Transverse colon (tissue), 4 donors: ENCODE measurements at places on chromosomes 4 and X. TPM values are rescaled to one million over a fixed set of nuclear protein-coding genes. Genes with fewer than 3 reads are reported as not detected.

The TMEM255A gene
- 1.2 TPM for total RNA-seq

DNA sequence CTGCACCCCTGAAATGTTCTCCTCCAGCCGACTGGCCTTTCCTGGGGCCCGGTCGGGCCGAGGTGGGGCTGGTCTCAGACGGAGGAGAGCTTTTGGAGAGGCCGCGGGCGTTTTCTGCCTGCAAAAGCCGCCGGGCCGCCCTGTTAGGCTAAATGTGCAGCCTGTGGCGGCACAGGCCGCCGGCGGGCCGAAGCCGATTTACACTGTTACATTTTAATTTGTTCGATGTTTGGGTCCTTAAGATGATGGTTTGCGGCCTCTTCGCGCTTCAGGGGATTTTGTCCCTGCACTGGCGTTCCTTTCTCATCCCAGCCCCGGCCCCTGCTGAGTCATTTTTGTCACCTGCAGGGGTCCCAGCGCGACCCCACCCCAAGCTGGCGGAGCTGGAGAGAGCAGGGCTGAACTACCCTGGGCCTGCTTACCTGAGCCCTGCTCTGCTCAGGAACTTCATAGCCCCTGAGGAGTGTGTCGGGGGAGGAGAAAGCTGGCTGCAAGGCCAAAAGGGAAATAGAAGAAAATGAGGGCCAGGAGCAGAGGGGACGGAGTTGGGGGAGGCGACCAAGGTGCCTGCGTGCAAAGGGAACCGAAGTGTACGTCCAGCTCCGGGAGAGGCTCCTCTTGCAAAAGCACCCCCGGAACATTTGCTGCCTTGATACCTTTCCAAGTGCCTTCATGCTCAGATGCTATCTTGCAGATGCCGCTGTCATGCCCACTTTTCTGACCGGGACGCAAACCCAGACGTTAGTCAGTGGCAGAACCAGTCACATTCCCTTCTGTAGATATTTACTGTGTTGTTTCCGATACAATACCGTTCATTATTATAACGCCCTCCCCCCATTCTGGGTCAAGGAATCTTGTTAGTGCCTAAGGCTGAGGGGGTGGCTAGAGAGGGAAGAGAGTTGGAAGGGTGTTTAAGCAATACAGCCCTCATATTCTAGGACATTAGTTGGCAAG lies 977 bp upstream of the RBBP7 start:
- no peak for DNase-seq

- DNase-seq: no peak
Observed at GRCh38 chr4:94527556-94528233, 76.0 kb downstream of the PDLIM5 start.

The USP17L5 gene
- not detected for total RNA-seq

GRCh38 chr4:11049001-11049400 lies 364.4 kb upstream of the CLNK start:
- DNase-seq: no peak

- DNase-seq: no peak
Observed at GRCh38 chr4:4320951-4321714, 31.1 kb downstream of the ZBTB49 start.

DNA sequence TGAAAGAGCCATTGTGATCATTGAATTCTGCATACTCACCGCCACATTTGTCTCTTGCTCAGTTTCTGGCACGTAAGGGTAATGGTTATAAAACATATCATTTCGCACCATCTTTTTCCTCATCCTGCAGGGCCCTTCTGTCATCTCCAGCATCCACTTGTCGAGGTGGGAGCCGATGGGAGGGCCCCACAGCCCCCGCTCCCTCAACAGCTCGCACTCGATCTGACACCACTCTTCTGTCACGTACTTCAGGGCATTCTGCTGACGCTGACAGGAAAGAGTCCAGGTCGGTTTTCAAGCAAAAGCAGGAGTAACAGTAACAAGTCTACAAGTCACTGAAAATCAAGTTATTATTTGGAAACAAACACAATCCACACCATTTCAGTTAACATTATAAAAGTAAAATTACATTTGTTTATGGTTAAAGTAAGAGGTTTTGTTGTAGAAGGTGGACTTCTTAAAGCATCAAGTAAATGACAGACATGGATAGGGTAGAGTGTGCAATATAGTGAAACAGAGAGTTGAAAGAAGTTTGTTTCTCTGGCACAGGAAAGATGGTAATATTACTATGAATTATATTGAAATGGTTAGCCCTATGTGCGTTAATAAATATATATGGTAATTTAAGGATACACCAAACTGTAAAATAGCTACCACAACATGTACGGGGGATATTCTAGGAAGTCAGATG lies 150.6 kb downstream of the CDS1 start:
- DNase-seq: no peak

The MAP7D2 gene
- total RNA-seq: not detected

GRCh38 chrX:150731795-150732194 lies 38.6 kb downstream of the MTMR1 start:
- DNase-seq: no peak

DNA sequence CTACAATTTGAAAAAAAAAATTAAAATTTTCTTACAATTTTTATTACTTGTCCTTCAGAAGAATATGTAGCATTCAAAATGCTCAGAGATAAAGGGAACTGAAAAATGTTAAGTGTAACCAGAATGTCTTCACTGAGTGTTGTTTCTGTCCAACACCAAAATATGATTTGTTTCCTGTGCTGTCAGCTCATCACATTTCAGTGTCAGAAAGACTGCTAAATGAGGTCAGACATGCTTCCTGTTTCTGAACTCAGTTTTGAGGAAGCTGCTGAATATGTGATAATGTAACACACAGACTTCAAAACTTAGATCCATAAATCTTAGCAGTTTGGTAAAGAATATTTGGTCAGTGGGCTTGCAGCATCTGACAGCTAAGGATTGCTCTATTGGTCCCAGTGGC lies 1849.7 kb downstream of the PCDH7 start:
- no peak for DNase-seq

The MAGEA8 gene
- total RNA-seq: not detected

GRCh38 chrX:42754115-42754514 lies 23.8 kb downstream of the PPP1R2C start:
- no peak for DNase-seq

The RAI2 gene
- 16.5 TPM for total RNA-seq

GRCh38 chr4:762211-763190 lies 56.9 kb downstream of the PCGF3 start:
- no peak for DNase-seq

DNA sequence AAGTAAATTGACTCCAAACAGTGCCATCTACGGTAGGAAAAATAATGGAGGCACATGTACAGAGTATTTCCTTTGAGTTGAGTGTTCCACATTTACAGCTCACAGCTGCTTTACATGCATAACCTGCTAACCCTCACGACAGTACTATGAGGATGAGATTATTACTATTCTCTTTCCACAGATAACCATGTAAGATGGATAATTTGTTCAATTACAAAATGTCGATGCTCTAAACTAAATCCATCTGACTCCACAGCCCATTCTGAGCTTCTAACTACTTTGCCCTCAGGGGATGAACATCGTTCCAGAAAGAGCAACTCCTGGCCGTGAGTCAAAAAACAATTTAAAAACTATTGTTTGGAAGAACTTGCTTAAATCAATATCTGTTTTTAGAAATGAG lies 330.4 kb upstream of the NWD2 start:
- DNase-seq: no peak

The TFE3 gene
- total RNA-seq: 45.2 TPM

GRCh38 chr4:174405923-174406322 lies 116.4 kb downstream of the HPGD start:
- DNase-seq: no peak

GRCh38 chr4:97123573-97123972 lies 1019.7 kb downstream of the STPG2 start:
- DNase-seq: no peak

DNA sequence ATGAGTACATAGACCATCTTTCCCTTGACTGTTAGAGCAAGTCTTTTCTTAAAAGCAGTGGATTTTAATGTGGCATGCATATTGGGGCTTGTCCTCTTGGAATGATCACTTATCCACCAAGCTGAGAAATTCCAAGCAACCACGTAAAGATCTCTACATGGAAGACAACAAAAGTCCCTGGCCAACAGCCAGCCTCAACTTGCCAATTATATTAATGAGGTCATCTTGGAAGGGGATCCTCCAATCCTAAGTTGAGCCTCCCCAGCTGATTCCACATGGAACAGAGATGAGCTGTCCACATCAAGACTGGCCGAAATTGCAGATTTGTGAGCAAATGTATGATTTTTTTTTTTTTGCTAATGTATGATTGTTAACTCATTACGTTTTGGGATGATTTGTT lies 20.6 kb upstream of the FTHL17 start:
- DNase-seq: no peak

The F11 gene
- total RNA-seq: not detected

DNA sequence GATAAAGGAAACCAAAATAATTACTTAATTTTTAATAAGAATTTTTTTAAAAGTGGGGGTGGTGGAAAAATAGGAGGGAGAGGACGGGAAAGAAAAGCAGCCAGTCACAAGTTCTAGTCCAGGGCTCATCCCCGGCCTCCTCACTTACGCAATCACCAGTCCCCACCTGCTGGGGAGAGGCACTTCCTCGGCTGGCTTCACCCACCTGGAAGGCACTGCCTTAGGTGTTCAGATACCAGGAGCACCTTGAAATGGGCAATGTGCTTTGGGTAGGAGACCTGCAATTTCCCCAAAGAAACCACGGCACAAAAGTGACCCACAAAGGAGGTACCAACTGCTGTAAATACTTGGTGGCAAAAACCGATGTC lies 23.8 kb downstream of the AFAP1 start:
- DNase-seq: no peak

GRCh38 chrX:104195489-104196084 lies 29.3 kb downstream of the FAM199X start:
- DNase-seq: no peak

The CLIC2 gene
- 3.4 TPM for total RNA-seq

The BMP3 gene
- total RNA-seq: 55.4 TPM

DNA sequence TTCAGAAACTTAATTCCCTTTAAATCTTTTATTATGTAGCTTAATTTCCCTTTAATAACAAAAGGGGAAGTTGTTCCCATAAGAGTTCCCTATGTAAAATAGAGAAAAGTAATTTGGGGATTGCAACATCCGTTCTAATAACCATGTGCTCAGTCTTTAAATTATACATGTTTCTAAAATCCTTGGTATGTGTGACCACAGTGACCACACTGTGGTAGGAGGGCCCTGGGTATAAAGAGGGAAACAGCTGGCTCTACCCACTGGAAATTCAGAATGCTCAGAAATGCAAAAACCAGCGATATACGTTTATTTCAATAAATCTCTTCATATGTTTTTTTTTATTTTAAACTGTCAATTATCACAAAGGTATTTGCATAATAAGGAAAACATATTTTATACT lies 219.1 kb downstream of the FGF13 start:
- DNase-seq: no peak

The DSPP gene
- total RNA-seq: not detected

- no peak for DNase-seq
Observed at GRCh38 chr4:56791316-56791715, 30.2 kb downstream of the SPINK2 start.

DNA sequence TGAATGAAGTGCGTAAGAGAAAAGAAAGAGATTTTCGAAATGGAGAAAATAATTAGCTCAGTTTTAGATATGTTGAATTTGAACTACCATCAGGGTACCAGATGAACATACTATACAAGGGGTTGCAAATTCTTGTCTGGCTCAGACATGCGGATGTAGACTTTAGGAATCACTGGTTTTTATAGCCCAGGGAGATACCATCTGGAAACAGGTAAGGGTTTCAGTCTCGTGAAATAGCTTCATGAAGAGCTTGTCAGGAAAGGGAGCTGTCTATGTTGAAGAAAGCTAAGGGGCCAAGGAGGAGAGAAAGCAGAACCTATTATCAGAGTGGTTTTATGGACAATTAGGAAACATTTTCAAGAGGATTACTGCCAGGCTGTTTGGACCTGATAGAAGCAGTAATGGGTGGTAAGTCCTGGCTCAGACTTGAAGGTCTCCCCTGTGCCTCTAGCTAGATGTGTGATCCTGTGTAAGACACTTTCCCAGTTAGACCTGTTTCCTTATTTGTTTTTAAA lies 6.7 kb downstream of the RAB9A start:
- DNase-seq: no peak

DNA sequence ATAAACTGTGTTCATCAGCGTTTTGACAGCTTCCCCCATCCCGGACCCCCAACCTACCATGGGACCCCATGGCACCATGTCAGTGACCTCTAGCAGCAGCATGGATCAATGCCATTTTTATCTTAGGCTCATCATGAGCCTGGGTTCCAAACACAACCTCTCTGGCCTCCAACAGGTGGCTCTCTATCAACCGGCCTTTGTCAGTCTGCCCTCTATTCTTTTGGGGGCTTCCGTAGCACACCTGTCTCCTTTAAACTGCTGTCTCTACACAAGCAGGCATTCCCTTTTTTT lies 721 bp upstream of the TMEM150C start:
- DNase-seq: no peak

DNA sequence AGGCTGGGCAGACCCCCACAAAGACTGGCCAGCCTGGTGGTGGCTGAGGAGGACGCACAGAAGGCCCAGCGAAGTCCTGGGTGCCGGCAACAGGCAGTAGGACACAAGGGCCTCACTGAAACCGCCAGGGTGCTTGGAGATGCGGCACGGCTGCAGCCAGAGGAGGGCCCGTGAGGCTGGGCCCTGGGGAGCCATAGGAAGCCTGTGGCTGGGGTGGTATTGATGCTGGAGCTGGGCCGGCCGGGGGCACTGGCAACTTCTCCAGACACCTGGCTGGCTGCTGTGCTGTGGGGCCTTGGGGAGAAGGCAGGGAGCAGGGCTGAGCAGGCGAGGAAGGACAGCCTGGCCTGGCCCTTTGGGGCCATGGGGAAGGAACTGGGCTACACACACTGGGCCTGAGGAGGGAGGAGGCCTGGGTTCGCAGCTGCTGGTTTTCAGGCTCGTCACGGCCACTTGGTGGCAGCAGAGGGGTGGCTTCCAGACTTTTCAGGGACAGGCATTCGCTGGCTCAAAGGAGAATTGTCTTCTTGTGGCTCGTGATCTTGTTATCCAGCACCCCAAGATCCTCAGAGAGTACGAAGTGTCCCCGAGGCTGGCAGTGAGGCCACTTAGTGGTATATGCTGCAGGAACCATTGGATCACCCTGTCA lies 37.2 kb downstream of the ATP2B3 start:
- peak; percentile 69 for DNase-seq
